Suppressor macrophage treated with lipopolysaccharide for 1 hour (primary cell): ENCODE measurements at places on chromosomes 2 and 18.

GRCh38 chr2:219386532-219387280 is 1.0 kb downstream of the DNPEP start:
- DNase-seq, result no peak

DNA sequence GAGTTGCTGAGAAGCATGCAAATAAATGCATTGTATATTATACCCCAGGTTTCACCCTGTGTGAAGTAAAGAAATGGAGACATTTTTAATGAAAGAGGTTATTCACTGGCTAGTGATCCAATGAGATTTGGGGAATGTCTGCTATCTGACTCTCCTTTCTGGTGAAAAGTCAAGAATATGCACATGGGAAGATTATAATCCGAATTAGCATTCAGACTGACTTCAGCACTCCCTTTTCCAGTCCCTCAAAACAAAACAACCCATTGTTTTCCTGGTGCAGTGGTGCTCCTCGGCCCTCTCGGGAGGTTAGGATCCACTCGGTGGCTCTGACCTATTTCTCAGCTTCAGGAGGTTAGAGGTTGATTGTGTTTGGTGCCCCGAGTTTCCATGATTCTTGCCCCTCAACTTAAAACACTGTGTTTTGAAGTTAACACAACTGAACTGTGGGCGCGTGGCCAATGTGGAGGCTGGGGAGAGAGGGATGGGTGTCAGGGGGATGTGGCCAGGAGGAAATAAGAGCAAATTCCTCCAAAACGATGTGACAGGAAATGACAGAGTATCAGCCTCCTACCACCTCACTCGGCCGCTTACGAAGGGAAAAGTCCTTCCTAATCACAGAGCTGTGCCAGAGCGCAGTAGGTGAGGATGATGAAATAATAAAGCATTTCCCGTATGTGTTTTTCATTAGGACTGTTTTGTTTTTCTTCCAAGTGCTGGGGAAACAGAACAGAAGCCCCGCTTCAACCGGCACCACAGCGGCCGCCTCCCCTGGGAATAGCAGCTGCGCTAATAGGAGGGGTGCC is 440.1 kb downstream of the MTX2 start:
- no peak for DNase-seq

DNA sequence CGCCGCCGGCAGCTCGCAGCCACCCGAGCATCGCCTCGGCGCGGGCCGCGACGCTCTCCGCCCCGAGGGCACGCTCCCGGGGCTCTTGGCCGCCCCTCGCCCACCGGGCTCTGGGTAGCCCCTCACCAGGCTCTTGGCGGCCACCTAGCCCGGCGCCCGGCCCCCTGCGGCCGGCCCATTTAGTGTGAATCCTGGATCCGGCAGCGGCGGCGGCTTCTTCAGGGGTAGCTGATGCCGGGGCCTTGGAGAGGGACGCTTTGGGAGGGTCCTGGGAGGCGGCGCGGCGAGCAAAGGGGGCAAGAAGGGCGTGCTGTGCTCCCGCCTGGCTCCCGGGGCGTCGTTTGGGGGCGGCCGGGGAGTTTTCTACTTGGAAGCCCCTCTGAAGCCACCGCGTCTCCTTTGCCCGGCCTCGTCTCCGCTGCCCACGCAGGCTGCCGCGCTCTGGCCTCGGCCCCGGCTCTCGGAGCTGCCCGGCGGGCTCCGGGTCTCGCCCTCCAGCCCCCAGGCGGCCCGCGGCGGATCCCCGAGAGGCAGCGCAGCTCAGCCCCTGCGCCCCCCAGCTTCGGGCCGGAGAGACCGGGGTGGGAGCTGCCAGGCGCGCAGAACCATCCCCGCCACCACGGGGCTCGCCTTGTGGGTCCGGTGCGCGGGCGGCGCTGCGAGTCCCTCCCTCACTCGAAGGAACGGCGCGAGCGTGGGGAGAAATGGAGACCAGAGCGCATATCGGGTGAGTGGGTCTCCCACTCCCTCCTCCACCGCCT is 509 bp downstream of the PIEZO2 start:
- peak; percentile 2 for DNase-seq

DNA sequence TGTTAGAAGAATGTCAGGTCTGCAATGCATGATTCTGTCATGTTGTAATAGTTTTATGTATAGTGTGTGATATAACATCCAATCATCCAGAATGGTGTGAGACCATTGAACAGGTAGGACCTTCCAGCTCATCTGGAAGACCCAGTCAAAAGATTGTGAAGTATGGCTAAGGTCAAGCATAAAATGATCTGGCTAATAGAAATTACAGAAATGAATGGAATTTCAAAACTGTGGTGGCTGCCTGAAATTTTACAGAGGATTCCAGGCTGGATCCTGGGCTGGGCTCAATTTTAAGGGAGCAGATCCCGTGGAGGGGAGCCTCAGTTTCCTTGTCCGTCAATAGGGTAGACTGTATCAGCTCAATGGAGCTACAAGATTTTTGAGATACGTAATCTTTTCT is 39.1 kb downstream of the ACKR3 start:
- no peak for DNase-seq

DNA sequence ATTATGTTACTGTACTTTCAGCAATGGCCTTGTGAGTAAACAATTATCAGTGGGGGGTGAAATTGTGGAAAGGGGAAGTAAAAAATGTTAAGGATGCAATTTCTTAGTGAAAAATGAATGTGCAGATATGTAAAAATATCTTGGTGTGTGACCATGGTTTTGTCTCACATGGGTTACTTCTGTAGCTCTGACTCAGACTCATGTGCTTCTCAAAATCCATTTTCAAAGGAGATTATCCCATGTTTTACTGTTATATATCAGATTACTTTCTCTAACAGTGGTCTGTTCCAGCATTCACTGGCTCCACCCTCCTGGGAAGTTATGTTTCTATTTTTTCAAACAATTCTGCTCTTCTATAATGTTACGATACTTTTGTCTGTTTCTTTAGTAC is 298.2 kb upstream of the COL3A1 start:
- DNase-seq, result no peak

GRCh38 chr2:136012315-136012714 is 26.9 kb upstream of the DARS1 start:
- peak; percentile 40 for DNase-seq

GRCh38 chr2:136206613-136207012 is 88.7 kb upstream of the CXCR4 start:
- no peak for DNase-seq

- peak; percentile 47 for DNase-seq
Observed at GRCh38 chr2:224890372-224890771, 151.9 kb downstream of the DOCK10 start.

- DNase-seq, result no peak
Observed at GRCh38 chr2:59204040-59204439, 962.9 kb upstream of the FANCL start.

DNA sequence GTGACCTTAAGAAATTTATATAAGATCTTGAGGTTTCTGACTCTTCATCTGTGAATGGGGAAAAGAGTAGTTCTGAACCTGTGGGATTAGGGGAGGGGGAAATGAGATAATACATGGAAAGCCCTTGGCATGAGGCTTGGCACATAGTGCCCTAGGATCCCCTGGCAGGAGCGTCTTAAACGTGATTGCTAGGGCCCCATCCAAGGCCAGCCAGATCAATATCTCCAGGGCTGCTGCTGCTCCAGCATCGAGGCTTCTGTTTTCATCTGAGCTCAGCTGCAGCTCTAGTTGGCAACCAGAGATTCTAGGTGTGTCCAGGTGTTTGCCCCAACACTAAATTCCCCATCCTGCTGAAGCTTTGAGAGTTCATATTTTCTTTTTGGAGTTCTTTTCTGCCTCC is 71.0 kb downstream of the IL1R2 start:
- DNase-seq, result no peak

GRCh38 chr2:7812231-7812995 is 869.4 kb upstream of the ID2 start:
- DNase-seq, result no peak

GRCh38 chr2:145265244-145265643 is 745.3 kb upstream of the ZEB2 start:
- no peak for DNase-seq

DNA sequence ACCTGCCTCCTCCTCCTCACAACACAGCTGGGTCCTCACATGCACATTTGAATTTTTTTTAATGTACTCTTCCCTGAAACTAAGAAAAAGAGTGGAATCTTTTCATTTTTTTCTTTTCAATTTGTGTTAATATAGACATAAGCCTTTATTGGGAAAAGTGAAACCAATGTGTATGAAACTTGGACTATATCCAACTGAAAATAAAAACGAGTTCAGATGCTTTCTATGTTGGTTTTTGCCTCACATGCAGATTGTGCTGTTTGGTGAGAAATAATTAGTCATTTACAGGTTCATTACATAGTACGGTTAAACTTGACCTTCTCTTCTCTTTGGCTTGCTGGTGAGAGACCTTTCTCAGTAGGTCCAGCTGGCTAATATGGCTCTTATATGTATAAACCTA is 515.2 kb upstream of the FANCL start:
- DNase-seq, result no peak

GRCh38 chr2:179645047-179645446 is 216.4 kb downstream of the ZNF385B start:
- no peak for DNase-seq

DNA sequence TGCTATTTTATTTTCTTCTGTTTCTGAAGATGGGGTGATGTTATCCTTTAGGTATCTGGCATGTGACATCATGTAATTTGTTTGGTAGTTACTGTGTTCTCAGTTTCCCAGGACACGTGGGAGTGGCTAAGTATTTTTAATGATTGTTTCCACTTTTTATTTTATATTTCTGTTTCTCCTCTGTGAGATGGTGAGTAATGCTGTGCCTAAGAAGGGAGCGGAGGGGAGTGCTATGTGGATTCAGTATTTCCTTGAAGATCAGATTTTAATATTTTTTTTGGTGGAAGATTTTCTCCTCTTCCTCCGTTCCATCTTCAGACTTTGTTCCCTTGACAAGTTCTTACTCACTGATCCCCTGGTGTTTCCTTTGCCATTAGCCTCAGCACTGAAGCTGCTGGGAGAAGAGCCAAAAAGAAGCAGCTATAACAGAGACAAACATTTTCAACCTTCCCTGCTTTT is 180.0 kb upstream of the MMADHC start:
- no peak for DNase-seq

DNA sequence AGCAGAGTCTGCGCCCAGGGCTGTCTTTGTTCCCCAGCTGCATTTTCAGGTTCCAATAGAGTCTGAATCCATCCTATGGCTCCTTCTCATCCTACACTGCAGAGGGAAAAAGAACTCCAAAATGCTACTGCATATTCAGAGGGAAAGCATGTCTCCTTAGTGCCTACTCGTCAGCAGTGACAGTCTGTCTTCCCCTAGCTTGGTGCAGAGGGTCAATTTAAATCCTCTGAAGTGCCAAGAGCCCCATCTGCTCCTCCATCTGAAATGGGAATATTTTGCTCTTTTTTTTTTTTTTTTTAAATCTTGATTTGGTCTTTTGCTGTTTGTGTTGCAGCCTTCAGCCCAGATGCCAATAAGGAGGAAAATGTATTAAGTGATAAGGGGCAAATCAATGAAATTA is 199.3 kb downstream of the RNF144A start:
- DNase-seq, result no peak

DNA sequence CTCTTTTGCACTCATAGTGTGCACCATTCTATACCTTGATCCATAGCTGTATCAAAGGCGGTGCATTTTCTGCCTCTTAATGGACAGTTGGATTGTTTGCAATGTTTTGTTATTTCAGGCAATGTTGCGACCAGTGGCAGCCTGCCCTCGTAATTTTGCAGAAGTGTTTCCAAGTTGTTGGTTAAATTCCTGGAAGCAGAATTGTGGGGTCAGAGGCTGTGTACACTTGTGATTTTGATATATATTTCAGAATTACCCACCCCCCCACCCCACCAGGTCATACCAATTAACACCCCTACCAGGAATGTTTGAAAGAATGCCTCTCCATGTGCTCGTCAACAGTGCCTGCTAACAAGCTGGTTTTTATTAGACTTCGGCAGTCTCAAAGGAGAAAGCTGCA is 32.4 kb upstream of the IL1R1 start:
- no peak for DNase-seq

- no peak for DNase-seq
Observed at GRCh38 chr2:44496130-44496529, 134.4 kb downstream of the CAMKMT start.

DNA sequence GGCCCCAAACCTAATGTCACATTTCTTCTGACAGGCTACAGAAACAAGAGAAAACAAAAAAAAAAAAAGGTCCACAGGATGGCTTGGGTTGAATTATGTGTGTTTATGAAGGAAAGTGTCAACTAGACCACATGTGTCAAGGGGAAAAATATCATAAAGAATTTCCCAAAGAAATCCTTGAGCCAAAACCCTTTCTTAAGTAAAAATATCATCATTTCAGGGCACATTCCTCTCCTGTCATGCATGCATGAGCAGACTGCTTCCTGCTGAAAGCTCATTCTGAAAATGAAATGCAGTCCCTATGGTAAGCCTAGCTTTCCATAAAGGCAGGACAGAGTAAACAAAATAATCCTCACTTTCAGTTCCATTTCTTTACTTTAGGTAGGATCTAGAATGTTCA is 85.7 kb upstream of the RBBP8 start:
- DNase-seq, result no peak

DNA sequence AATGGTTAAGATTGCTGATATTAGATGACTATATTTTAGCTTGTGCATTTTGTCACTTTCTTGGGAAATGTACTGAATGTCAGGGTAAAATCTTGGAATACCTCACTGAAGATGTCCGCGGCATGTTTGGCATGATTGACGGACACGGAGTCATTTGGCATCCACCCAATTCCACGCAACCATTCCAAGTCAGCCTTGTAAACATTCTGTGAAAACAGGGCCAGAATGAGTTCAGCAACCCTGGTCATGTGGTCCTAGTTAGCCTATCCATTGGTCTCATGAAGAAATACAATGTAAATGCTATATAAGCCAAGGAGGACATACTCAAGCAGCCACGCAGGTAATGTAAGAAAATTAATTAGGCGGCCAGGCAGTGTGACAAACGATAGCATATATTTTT is 159.5 kb downstream of the RIF1 start:
- DNase-seq, result no peak

- peak; percentile 75 for DNase-seq
Observed at GRCh38 chr2:48346124-48346536, 183.8 kb upstream of the STON1 start.

GRCh38 chr18:35875566-35875965 is 96.9 kb upstream of the RMP24 start:
- DNase-seq, result peak; percentile 5

GRCh38 chr2:63594660-63595059 is 5.9 kb downstream of the MDH1 start:
- DNase-seq, result no peak

- no peak for DNase-seq
Observed at GRCh38 chr2:84800194-84800805, 80.6 kb downstream of the TRABD2A start.

- no peak for DNase-seq
Observed at GRCh38 chr18:44957025-44957424, 276.3 kb downstream of the SETBP1 start.

GRCh38 chr2:84972207-84972783 is 1.3 kb downstream of the KCMF1 start:
- peak; percentile 27 for DNase-seq
